Fibroblast of pulmonary artery (primary cell): ENCODE measurements at places on chromosomes 3 and 15.

DNA sequence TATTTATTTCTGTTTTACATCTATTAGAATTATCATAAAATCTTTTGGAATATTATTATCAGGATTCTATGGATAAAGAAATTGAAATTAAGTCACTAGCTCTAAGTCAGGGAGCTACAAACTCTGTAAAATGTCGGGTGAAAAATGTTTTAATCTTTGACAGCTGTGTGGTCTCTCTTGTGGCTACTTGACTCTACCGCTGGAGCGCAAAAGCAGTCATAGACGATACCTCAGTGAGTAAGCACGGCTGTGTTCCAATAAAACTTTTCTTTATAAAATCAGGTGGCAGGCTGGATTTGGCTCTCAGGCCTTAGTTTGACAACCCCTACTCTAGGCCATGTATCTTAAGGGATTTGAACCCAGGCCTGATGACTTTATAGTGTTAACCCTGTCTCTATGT, 88.5 kb upstream of the PFN2 start:
- no peak for DNase-seq

DNA sequence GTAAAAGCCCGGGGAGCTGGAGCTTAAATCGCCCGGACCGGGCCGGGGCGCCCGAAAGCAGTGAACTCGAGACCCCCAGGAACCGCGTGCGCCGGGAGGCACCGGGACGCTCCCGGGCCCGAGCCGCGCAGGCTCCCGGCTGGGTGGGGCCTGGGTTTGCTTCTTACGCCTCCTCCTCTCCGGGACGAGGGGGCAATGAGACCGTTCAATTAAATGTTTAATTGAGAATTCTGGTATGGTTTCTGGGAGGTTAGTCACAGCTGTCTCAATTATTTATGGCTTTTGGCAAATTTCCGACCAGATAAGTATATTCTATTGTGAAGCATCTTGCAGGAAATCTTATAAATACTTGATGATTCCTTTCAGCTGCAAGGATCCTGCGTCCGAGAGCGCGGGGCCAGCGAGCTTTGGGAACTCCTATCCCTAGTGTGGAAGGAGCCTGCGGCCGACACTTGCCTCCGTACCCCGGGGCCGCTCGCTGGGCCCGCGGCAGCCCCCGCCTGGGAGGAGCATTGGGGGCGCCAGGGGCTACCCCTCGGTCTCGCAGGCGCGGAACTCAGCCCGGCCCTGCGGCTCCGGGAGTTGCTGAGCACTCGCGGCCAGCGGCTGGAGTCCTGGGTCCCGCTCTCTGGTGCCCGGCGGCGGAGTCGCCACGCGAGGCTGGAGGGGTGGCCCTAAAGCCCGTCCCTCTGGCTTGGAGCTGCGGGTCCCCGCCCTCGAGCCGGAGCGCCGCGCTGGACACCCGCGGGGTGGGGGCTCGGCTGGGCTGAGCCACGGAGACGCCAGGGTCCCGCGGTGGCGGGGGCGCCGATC, 10.3 kb downstream of the ISL2 start:
- DNase-seq: peak; percentile 34

- DNase-seq: no peak
Observed at GRCh38 chr15:85710340-85710842, 84.3 kb downstream of the KLHL25 start.

- DNase-seq: no peak
Observed at GRCh38 chr3:20604659-20605058, 418.7 kb upstream of the SGO1 start.

GRCh38 chr3:133463347-133463860, 63.5 kb downstream of the BFSP2 start:
- no peak for DNase-seq
